ENCODE measurements at places on chromosomes 7 and 10. TPM values are rescaled to one million over a fixed set of nuclear protein-coding genes. Genes with fewer than 3 reads are reported as not detected.

GRCh38 chr7:139035586-139036353 lies at the start of gene ZC3HAV1L:
ZC3HAV1L (minus strand) TSS chr7:139036042; CDS start chr7:139036017, 25 bp downstream.
- DNase-seq, result peak; percentile 88

Gene KLF14
- polyA plus RNA-seq, result 1.5 TPM

DNA sequence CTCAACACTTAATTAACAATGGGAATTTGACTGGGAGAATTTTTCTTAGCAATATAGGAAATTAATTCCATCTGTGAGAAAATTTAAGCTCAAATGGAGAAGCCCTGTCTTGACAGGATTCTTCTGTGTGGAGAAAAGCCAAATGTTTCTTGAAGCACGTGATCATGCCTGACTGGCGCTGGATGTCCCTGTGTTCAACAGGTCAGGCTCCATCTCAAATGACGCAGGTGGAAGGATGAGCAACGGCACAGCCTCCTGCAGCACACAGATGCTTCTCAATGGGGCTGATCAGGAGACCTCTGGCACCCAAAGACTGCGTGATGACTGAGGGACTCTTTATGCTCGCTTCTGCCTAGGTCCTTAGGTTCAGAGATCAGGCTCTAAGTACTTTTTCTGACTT lies 143.8 kb downstream of the RSU1 start:
- no peak for DNase-seq

DNA sequence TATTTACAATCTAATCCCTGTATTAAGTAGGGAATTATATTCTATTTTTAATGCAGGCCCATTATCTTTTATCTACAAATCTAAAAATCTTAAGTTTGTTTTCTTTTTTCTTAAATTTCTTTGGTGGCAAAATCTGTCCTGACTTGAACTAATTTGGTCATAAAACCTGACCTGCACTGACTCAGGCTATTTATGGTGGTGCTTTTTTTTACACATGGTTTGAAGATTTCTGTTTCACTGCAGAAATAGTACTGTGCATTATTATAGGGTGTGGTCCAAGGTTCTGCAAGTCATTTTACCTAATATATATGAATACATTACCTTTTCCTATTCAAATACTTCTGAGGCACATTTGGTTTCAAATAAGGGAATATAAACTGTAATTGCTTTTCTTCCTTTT lies 137.0 kb downstream of the CD36 start:
- DNase-seq, result no peak

DNA sequence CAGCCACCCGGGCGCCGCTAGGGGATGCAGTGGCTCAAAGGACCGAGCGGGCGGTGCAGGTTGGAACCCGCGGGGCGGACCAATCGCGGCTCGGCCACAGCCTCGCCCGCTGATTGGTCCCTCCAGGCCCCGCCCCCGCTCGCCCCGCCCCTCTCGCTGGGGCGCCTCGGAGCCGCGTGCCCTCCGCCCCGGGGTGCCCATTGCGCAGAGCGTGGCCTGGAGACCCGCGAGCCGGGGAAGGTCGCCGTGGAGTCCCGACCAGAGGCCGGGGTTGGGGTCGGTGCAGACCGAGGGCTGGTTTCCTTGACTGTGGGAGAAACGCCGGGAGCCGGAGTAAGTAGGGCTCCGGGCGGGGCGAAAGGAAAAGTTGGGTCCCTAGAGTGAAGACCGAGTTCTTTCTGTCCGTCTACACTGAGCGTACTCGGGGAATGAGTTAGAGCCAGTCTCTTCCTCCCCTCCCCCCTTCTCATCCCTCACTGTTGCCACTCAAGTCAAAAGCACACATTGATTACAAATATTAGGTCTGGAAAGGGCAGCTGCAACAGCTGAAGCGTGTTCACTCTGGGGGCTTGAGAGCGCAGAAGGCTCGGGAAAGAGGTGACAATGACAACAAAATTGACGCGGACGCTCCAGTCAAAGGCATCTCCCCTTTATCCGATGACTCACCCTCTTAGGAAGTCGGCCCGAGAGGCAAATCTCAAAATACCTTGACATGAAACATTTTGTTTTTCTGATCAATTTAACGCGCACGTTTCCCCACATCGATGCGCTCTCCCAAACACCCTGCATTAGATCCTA lies 843 bp upstream of the GATA3 start:
- peak; percentile 71 for DNase-seq

GRCh38 chr10:128573986-128574385 lies 447.8 kb upstream of the MKI67 start:
- no peak for DNase-seq

Gene ERVW-1
- polyA plus RNA-seq, result 1.8 TPM

- DNase-seq, result peak; percentile 72
Measured at GRCh38 chr10:3213208-3213607, 40.6 kb upstream of the PITRM1 start.

DNA sequence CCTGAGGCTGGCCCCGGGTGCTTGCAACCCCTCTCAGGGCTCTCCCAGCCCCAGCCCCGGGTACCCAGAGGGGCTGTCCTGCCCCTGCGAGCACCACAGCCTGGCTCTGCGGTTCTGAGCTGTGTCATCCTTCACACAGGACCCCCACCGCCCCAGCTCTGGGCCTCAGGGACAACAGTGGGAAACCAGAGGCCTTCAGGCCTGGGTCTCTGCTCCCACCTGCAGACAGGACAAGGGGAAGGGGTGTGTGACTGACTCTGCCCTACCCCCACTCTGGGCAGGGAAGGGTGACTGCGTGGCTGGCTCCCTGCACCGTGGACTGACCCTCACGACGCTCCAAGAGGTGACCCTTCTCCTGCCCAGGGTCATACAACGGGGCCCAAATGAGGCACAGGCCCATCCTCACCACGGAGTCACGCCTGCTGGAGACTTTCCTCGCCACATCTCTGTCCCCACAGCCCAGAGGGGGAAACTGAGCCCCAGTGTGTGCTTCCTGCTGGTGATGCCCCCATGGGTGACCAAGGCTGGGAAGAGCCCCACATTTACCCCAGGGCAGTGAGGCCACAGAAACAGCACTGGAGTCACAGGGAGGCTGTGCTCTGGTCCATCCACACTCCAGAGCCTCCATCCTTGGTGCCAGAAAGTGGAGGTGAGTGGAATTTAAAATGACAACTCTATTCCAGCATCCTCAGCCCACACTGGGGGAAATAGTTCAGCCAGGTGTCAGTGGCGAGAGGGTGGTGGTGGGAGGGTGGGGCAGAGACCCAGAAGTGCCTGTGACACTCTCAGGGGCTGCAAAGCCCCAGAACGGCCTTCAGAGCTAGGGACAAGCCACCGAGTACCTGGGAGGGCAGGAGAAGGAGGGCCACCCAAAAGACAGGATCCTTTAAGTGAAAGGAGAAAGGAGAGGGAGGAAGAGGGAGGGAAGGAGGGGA lies 13.6 kb downstream of the CAMK2B start:
- no peak for DNase-seq

DNA sequence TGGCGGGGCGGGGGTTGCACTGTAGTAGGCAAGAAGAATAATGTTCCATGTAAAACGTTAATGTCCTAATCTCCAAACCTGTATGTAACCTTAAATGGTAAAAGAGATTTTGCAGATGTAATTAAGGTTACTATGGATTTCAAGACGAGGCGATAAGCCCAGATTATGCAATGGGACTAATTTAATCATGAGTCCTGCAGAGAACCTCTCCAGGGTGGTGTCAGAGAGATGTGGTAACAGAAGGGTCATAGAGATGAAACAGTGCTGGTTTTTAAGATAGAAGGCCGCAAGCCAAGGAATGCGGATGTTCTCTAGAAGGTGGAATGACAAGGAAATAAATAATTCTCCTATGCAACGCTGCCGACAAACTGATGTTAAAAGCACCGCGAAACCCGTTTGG lies 57.1 kb downstream of the UBE3C start:
- DNase-seq, result no peak

DNA sequence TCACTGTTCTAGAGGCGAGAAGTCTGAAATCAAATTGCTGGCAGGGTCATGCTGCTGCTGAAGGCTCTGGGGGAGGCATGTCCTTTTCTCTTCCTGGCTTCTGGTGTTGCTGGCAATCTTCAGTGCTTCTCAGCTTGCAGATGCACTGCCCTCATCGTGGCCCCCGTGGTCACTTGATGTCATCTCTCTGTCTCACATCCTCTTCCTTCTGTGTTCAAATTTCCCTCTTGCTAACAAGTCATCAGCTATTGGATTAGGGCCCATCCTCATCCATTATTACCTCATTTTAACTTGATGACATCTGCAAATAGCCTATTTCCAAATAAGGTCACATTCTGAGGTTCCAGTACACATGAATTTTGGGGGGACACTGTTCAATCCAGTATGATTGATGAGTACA lies 36.6 kb upstream of the SRGN start:
- DNase-seq, result no peak

- no peak for DNase-seq
Measured at GRCh38 chr10:127813290-127813689, 76.3 kb downstream of the FOXI2 start.

DNA sequence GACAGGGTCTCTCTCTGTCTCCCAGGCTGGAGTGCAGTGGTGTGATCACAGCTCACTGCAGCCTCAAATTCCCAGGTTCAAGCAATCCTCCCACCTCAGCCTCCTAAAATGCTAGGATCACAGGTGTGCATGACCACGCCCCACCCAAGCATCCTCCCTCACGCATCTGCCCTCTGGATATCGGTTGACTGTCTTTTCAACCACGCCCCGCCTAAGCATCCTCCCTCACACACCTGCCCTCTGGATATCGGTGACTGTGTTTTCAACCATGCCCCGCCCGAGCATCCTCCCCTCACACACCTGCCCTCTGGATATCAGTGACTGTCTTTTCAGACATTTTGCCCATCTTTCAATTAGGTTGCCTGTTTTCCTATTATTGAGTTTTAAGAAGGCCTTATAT lies 140.5 kb downstream of the MAD1L1 start:
- DNase-seq, result no peak

Gene A1CF
- not detected for polyA plus RNA-seq

- peak; percentile 71 for DNase-seq
Measured at GRCh38 chr7:20330928-20331909, 519 bp downstream of the ITGB8 start.

DNA sequence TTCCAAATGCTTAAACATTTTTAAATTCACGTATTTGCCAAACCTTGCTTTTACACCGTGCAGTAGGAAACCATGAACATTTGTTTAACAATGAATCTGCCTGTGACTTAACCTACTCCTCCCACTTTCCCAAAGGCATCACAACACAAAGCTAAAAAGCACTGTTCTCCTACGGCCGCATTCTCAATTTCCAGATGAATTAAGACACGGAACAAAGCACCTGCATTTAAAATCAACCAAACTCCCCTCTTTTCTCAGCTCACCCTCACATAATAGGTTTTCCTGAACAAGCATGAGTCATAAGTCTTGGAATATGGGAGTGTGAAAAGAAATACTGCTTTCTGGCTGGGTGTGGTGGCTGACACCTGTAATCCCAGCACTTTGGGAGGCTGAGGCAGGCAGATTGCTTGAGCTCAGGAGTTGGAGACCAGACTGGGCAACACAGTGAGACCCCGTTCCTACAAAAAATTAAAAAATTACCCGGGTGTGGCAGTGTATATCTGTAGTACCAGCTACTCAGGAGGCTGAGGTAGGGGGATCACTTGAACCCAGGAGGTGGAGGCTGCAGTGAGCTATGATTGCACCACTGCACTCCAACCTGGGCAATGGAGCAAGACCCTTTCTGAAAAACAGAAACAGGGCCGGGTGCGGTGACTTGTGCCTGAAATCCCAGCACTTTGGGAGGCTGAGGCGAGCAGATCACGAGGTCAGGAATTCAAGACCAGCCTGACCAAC lies 51.7 kb upstream of the CYTH3 start:
- peak; percentile 12 for DNase-seq

Gene RHOBTB1
- 21.3 TPM for polyA plus RNA-seq

DNA sequence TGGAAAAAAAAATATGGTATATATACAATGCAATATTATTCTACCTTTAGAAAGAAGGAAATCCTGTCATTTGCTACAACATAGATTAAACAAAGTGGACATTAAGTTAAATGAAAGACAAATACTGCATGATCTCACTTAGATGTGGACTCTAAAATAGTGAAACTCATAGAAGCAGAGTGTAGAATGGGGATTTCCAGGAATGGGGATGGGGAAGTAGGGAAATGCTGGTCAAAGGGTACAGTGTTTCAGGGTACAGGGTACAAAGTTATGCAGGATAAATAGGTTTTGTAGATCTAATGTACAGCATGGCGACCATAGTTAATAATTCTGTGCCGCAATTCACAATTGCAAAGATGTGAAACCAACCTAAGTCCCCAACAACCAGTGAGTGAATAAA lies 385.5 kb downstream of the SFMBT2 start:
- no peak for DNase-seq

Gene IRF5
- 3.1 TPM for polyA plus RNA-seq

- no peak for DNase-seq
Measured at GRCh38 chr7:79786187-79786586, 332.7 kb upstream of the MAGI2 start.

Gene PILRA
- 5.2 TPM for polyA plus RNA-seq

Gene PTPRN2
- 2.0 TPM for polyA plus RNA-seq

DNA sequence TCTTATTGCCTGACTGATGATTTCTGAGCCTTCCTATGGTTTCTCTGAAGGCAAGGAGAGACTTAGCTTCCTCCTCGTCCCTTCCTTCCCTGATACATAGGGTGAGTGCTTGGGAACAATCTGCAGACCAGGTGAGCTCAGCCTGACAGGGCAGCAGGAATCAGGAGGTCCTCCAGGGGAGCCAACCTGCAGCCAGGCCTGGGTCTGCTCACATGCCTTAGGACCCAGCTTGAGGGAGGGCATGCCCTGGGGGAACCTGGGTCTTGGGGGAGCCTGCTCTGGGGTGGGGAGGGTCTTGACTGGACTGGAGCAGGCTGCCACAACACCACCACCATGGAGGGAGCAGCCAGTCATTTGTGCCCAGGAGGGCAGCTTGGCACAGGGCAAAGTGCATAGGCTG lies 57.7 kb downstream of the LRRC18 start:
- no peak for DNase-seq

- no peak for DNase-seq
Measured at GRCh38 chr10:80713398-80713928, 175.8 kb downstream of the SH2D4B start.

DNA sequence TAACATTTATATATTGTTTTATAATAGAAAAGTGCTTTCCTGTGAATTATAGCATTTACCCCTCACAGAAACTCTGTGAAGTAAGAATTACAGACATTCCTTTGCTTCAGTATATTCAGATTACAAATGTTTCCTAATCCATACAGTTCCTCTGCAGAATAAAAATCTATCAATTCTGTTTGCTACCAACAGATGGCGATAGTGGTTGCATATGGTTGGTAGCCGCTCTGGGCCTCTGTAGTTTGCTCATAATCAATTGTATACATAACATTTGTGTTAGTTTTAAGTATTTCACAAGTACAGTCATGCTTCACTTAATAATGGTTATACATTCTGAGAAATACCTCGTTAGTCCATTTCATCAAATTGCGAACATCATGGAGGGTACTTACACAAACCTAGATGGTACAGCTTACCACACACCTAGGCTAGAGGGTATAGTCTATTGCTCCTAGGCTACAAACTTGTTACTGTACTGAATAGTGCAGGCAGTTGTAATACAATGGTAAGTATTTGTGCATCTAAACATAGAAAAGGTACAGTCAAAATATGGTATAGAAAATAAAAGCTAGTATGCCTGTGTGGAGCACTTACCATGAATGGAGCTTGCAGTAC lies 94.4 kb upstream of the STEAP4 start:
- DNase-seq, result no peak

GRCh38 chr10:11822026-11822756 lies 965 bp upstream of the PROSER2 start:
- no peak for DNase-seq

All from hindlimb muscle (tissue), 1 donor.